ENCODE measurements at places on chromosomes 6 and 20.

DNA sequence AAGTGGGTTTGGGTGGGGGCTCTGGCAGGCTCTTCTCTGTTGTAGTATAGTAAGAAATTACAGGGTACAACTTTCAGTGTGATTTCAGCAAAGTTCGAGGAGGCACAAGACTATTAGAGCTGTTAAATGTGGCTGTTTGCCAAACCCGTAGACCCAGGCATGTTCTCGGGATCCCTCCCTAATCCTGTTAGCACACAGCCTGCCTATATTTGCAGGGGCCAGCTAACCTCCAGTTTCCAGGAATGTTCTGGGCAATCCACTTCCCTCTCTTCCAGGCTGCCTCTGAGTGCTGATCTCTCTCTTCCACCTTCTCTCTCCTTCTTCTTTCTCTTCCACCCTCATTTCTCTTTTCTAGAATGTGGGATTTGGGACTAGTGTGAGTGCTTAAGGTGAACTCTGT, 34.8 kb upstream of the ZFP64 start:
- DNase-seq, result no peak

GRCh38 chr6:52706001-52706400, 35.1 kb downstream of the TMEM14A start:
- DNase-seq, result no peak

- DNase-seq, result no peak
Measured at GRCh38 chr20:52190437-52191131, 995 bp downstream of the ZFP64 start.

GRCh38 chr6:134908906-134909516, 40.9 kb downstream of the ALDH8A1 start:
- DNase-seq, result no peak

- DNase-seq, result no peak
Measured at GRCh38 chr20:37327748-37328147, 18.2 kb upstream of the SRC start.

DNA sequence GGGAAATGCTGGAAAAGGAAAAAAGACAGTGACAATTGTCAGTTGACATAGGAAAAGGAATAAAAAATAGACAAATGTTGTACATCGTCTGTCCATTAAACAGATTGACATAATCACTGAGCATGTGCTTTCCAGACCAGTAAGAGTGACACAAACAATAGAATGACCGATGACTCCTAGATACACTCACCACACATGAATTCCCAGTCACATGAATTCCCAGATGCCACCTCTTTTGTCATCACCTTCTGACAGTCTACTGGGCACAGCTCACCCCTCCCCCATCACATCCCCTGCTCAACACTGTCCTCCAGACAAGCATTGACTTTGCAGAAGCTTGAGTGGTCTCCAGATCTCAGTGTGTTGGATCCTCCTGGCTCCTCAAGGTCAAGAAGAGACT, 25.9 kb downstream of the POM121L2 start:
- no peak for DNase-seq

DNA sequence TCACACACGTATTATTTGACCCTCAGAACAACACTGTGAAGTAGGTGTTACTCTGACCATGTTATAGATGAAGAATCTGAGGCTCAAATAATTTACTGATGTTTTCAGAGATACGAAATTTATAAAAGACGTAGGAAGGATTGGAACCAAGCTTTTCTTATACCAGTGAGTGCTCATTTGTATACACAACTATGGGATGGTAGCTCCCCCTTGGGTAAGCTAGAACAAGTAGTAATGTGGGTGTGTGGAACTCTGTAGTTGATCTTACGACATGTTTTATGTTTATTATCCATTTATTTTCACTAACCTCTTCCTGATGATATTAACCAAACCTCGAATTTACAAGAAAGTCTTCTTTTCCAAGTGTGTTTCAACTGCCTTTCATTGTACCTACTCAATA, 248.5 kb downstream of the NKAIN2 start:
- DNase-seq, result no peak

DNA sequence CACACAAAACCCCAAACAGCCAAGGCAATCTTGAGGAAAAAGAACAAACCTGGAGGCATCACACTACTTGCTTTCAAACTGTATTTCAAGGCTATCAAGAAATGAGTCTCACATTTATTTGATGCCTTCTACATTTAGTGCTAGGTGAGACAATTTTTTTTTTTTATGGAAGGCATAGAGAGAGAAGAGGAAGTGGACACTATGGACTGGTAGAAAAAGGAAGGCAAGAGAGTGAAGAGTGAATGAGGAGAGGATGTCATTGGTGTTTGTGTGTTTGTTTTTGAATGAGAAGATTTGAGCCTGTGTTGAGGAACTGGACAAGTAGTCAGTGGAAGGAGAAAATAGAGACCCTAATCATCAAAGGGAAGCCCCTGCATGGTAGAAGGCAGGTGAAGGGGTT, 182.0 kb upstream of the JAG1 start:
- DNase-seq, result no peak

DNA sequence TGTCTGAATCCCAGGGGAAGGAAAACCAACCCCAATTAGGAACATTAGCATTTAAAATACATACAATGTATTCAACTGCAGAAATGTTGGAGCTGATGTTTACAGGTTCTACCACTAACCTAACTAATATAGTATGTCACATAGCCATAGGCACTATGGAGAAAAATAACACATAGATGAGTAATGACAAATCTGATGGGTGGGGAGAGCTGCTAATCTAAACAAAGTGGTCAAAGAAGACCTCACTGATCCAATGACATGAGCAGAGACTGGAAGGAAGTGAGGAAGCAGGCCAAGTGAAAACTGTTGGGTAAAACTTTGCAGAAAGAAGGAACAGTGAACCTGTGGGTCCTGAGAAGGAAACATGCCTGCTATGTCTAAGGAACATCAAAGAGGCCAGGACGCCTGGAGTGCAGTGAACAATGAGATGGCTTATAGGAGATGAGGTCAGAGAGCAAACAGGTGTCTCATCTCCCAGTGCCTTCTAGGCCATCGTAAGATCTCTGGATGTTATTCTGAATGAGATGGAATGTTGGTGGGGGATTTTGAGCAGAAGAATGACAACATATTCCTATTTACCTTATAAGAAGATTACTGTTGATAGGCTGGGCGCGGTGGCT, 135.7 kb downstream of the ALDH8A1 start:
- DNase-seq, result no peak

DNA sequence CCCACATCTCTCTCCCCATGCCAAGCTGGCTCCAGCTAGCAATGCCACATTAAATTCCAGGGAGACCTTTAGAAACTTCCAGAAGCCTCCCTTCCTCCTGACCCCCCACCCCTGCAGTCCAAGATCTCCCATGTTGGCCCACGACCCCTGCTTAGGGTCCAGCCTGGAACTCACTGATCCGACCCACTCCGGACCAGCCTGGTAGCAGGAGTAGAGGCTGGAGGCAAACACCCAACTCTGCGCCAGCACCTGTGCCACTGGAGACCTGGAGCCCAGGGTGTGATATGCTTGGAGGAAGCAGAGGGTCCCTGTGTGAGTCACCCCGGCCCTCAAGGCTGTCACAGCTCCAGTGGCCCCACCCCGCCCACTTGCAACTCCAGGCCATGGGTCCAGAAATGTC, 3.3 kb upstream of the ULBP1 start:
- no peak for DNase-seq

- no peak for DNase-seq
Measured at GRCh38 chr20:23094927-23095326, 8.8 kb upstream of the CD93 start.

GRCh38 chr6:43744491-43744890, 25.5 kb upstream of the VEGFA start:
- DNase-seq, result no peak

- no peak for DNase-seq
Measured at GRCh38 chr6:87828044-87828443, 126.0 kb upstream of the AKIRIN2 start.

GRCh38 chr6:56517155-56517745, 125.4 kb downstream of the DST start:
- DNase-seq, result no peak

- DNase-seq, result no peak
Measured at GRCh38 chr6:44190715-44191114, 26.0 kb upstream of the MYMX start.

- DNase-seq, result no peak
Measured at GRCh38 chr6:112241820-112242429, 12.4 kb downstream of the LAMA4 start.

GRCh38 chr20:48238781-48239180, 453.5 kb upstream of the SULF2 start:
- no peak for DNase-seq

GRCh38 chr6:6397842-6398241, 77.4 kb upstream of the F13A1 start:
- no peak for DNase-seq

- DNase-seq, result no peak
Measured at GRCh38 chr6:34347303-34347702, 45.2 kb downstream of the NUDT3 start.

DNA sequence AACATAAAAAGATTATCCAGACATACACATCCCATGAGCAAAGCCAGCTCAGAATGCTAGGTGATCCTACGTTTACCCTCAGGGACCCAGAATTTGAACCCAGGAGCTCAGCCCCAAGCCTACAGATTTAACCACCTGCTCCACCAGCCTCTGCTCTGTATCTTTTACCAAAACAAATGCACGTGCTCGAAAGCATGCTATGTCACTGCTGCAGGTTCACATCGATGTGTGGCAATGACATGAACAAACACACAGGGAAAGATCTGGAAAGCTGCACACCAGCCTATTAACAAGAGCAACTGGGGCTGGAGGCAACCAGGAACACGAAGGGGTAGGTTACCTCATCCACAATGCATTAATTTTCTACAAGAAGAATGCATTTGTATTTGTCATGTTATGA, 32.1 kb downstream of the PREX1 start:
- no peak for DNase-seq

DNA sequence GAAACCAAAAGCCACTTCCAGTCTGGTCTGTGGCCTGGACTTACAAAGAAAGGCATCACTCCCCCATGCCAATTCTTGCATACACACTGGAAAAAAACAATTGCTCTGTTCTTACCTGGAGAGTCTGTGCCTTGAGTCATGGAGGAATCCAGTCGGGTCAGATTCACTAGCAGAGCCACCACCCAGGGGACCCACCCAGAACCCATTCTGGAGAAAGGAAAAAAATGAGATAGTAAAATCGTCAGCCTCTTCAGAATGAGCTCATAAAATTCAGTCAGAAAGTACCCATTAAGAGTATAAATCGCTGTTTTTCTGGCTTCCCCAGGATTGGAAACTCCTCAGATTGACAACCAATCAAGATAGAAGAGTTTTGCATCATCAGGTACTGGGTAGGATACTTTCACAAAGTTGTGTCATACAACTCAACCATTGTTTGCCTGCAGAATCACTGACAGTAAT, at the start of gene HLA-DOB:
TSS of gene HLA-DOB (minus strand) at position 257 of the 459 bp plus-strand sequence. CDS start at position 206, 51 bp downstream.
- DNase-seq, result no peak

GRCh38 chr20:50815162-50815989, 20.5 kb downstream of the BCAS4 start:
- no peak for DNase-seq

DNA sequence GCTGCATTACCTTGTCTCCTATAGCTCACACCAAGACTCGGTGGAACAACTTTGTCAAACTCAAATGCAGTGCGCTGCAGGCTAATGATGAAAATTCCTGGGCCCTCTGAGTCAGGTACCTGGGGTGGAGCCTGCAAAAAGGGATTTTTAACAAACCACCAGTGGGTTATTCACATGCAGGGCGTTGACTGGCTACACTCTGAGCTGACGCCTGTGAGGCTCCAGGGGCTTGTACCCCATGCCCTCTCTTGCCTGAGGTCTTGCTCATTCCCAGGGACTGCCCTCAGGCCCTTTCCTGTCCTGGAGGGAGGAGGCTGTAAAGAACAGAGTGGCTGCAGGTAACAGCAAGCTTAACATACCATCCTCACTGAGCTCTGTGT, 9.2 kb downstream of the GTSF1L start:
- DNase-seq, result no peak

- no peak for DNase-seq
Measured at GRCh38 chr20:39829256-39829655, 859.8 kb downstream of the MAFB start.

DNA sequence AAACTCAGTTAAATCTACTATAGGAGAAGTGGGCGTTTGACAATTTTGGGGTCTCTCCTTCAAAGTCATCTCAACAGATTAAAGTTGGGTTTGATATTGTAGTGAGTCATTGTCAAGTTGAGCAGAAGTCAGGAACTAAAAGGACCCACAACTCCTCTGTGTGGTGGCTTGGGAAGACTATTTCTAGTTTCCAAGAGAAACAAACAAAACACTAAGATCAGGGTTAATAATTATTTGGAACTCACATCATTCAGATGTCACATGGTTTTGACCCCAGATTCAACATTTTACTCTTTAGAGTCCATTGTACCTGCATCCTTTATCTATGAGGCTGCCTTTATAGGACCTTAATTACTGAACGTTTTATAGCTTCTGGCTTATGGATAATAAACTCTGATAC, 45.3 kb upstream of the TINAG start:
- no peak for DNase-seq

- DNase-seq, result no peak
Measured at GRCh38 chr6:165562421-165563090, 100.5 kb downstream of the PDE10A start.

DNA sequence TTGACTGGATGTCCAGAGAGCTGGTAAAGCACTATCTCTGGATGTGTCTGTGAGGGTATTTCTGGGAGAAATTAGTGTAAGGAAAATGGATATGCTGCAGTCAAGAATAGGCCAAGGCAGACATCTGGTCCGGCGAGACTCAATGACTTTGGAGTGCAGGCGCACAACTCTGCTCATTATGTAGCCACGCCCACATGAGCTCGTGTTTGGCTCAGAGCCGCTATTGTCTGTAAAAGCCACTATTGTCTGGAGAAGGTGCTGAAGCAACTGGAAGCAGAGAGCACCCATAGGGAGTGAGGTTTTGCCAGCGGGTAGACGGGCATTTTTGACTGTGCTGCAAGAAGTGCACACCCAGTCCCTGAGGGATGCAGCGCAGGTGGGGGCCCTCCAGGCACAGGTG, 305.0 kb upstream of the POU3F2 start:
- peak; percentile 67 for DNase-seq

DNA sequence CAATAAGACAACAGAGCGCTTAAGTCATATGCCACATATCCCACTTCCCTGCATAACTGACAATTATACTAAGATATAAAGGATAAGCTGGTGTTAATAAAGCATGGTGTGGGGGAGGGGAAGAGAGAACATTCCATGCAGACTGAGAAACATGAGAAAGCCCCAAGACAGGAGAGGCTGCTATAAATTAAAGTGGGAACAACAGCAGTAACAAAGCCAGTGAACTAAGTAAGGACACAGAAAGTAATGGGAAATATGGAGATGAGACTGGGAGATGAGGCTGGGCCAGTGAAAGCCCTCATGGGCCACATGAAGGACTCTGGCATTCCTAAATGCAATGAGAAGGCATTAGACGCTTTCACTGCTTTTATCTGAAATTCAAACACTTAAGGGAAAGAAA, 41.3 kb downstream of the SESN1 start:
- no peak for DNase-seq

- DNase-seq, result peak; percentile 67
Measured at GRCh38 chr6:11232770-11233626, 530 bp upstream of the NEDD9 start.

- DNase-seq, result peak; percentile 5
Measured at GRCh38 chr20:44247586-44248409, 690 bp downstream of the GDAP1L1 start.

- DNase-seq, result no peak
Measured at GRCh38 chr20:22626496-22626895, 42.1 kb upstream of the FOXA2 start.

GRCh38 chr6:148263961-148264360, 78.7 kb upstream of the SASH1 start:
- DNase-seq, result no peak

- DNase-seq, result no peak
Measured at GRCh38 chr6:150001295-150002008, 23.9 kb downstream of the RAET1L start.

Measured in hypothalamus (tissue), 51 donors.